Activated T-helper 1 cell treated with anti-CD3 and anti-CD28 coated beads, Interleukin-2, amount 50 U/mL, for 16 hours (primary cell): ENCODE measurements at places on chromosomes 5 and 9.

GRCh38 chr9:97682242-97682641 lies 14.9 kb downstream of the XPA start:
- DNase-seq: no peak

DNA sequence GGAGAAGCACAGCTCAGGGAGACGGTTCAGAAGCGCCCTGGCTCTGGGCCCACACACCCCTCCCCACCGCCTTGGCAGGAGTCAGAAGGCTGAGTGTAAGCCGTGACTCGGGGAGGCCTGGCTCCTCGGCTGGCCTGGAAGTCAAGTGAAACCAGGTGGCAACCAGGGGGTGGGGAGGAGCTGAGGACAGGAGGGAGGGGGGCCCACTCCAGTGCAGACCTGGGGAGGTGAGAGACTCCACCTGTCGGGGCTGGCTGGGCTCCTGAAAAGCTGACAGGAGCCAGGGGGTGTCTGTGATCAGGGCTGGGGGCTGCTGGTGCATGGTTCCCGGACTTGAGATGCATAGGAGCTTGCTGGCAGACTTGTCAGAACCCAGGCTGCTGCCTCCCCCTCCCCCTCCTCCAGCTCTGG lies 150.2 kb upstream of the PHYKPL start:
- no peak for DNase-seq

GRCh38 chr5:34550964-34551363 lies 105.2 kb upstream of the RAI14 start:
- no peak for DNase-seq

- DNase-seq: no peak
Measured at GRCh38 chr9:98164912-98165311, 27.5 kb downstream of the CORO2A start.

DNA sequence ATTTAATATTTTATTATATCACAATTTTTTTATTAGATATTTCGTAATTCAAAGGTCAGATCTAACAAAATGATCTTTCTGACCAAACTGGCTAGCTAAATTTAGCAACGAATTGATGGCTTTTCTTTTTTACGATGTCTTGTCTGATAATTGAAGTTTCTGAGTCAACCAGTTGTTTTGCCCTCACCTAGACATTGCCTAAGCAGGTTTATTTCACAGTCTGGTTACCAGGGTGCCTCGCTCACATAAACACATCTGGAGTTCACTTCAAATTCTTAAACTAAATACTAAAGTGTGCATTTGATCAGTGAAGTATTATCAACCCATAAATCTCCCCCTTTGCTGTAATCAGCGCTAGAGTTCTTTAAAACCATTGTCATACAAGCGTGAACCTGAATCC lies 448.3 kb downstream of the TLE4 start:
- no peak for DNase-seq

- no peak for DNase-seq
Measured at GRCh38 chr5:148687427-148687826, 33.1 kb upstream of the HTR4 start.

DNA sequence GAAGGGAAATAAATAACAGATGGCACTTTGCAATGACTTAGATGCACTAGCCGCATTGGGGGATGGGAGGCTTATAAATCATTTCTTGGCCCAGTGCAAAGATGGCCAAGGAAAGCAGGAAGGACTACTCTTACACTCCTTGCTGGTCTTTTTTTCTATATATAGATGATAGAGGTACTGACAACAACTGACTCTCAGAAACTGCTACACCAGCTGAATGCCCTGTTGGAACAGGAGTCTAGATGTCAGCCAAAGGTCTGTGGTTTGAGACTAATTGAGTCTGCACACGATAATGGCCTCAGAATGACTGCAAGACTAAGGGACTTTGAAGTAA lies 1.7 kb downstream of the CCNG1 start:
- no peak for DNase-seq

- peak; percentile 21 for DNase-seq
Measured at GRCh38 chr9:86303316-86303975, 21.1 kb upstream of the ISCA1 start.

GRCh38 chr9:129140397-129141065 lies 29.3 kb downstream of the PTPA start:
- no peak for DNase-seq

- no peak for DNase-seq
Measured at GRCh38 chr9:103082494-103082893, 87.4 kb downstream of the CYLC2 start.

- DNase-seq: peak; percentile 42
Measured at GRCh38 chr9:105557804-105558610, at the start of gene FKTN. Gene FKTN, plus strand, starts transcription at chr9:105558131. Its CDS starts 16,902 bp downstream, at chr9:105575033.

DNA sequence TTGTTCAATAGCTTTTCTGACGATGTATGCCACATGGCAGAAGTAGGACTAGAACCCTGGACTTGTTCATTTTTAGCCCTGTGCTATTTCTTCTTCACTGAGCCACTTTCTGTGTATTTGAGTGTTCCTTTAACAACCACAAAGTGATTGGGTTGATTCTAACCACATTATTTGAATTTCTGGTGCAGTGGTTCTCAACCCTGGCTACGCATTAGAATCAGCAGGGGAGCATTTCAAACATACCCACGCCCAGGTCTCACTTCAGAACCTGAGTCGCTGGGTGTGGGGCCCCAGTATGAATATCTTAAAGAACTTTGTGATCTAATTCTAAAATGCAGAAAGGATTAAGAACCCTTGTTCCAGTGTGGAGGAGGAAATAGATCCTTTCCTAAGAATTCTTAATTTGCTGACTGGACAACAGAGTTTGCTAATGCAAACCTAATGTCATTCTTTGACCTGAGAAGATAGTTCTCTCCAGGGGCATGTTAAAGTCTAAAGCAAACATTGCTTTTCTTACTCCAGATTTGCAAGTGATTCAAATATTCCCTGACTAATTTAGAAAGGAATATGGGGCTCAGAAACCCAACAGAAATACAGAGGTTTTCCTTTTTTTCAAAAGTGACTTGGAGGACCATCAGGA lies 75.4 kb upstream of the GDNF start:
- DNase-seq: no peak

- no peak for DNase-seq
Measured at GRCh38 chr5:55063220-55063863, 39.1 kb upstream of the GZMA start.

GRCh38 chr9:101620452-101620851 lies 25.7 kb upstream of the PPP3R2 start:
- DNase-seq: no peak

- no peak for DNase-seq
Measured at GRCh38 chr9:123864251-123864650, 65.7 kb downstream of the DENND1A start.

GRCh38 chr5:130724658-130725057 lies 440.4 kb downstream of the HINT1 start:
- DNase-seq: no peak

GRCh38 chr5:90562341-90562740 lies 3.7 kb downstream of the ADGRV1 start:
- no peak for DNase-seq

GRCh38 chr9:23563517-23563916 lies 262.5 kb downstream of the ELAVL2 start:
- no peak for DNase-seq

- DNase-seq: no peak
Measured at GRCh38 chr9:16540743-16541613, 329.5 kb downstream of the BNC2 start.

GRCh38 chr5:75279321-75279720 lies 42.6 kb upstream of the ANKRD31 start:
- no peak for DNase-seq

- DNase-seq: no peak
Measured at GRCh38 chr5:98911280-98912040, 17.3 kb downstream of the CHD1 start.

DNA sequence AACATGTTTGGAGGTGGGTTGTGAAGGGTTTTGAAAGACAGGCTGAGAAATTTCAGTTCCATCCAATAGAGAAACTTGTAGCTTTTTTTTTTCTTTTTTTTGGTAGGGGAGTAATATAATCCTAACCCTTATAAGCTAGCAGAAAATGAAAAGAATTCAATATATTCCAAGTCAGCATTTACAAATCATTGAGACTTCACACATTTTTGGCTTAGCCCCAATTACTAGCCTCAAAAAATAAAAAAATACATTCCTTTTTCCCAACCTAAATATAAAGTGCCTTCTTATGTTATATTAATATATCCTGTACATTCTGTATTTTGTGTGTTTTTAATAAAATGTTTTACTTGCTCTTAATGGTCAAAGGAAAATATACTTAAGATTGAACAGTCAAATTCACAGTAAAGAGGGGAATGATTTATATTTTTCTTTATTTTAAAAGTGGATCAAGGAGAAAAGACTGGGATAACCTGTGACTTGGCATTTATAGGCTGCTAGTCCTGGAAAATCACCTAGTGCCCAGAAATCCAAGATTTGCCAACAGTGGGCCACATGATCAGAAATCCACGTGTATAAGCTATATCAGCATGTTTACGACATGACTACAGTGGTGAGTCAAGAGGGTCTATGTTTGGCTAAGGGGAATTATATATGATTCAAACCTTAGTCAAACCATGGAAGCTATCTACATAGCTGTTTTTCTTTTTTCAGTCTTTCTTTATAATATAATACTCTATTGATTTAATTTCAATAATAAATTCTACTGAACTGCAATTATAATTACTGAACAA lies 14.5 kb downstream of the HACD4 start:
- DNase-seq: no peak

GRCh38 chr5:126881821-126882600 lies 105.1 kb downstream of the LMNB1 start:
- no peak for DNase-seq
